GM13976 (cell line): ENCODE measurements at places on chromosomes 16 and 17.

DNA sequence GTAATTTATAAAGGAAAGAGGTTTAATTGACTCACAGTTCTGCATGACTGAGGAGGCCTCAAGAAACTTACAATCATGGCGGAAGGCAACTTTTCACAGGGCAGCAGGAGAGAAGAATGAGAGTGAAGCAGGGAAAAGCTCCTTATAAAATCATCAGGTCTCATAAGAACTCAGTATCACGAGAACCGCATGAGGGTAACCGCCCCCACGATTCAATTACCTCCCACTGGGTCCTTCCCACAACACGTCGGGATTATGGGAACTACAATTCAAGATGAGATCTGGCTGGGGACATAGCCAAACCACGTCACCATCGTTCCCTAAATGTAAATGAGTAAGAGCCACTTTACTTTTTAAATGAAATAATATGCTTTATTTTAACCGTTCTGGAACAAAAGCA lies 89.9 kb upstream of the NACA2 start:
- DNase-seq, result no peak

GRCh38 chr17:19867079-19867328 lies 732 bp downstream of the ULK2 start:
- peak; percentile 74 for DNase-seq

- peak; percentile 57 for DNase-seq
These were observed 4.8 kb downstream of the IL4R start for GRCh38 chr16:27318392-27319256.

GRCh38 chr17:16442594-16443510 lies 27.5 kb downstream of the TRPV2 start:
- no peak for DNase-seq

DNA sequence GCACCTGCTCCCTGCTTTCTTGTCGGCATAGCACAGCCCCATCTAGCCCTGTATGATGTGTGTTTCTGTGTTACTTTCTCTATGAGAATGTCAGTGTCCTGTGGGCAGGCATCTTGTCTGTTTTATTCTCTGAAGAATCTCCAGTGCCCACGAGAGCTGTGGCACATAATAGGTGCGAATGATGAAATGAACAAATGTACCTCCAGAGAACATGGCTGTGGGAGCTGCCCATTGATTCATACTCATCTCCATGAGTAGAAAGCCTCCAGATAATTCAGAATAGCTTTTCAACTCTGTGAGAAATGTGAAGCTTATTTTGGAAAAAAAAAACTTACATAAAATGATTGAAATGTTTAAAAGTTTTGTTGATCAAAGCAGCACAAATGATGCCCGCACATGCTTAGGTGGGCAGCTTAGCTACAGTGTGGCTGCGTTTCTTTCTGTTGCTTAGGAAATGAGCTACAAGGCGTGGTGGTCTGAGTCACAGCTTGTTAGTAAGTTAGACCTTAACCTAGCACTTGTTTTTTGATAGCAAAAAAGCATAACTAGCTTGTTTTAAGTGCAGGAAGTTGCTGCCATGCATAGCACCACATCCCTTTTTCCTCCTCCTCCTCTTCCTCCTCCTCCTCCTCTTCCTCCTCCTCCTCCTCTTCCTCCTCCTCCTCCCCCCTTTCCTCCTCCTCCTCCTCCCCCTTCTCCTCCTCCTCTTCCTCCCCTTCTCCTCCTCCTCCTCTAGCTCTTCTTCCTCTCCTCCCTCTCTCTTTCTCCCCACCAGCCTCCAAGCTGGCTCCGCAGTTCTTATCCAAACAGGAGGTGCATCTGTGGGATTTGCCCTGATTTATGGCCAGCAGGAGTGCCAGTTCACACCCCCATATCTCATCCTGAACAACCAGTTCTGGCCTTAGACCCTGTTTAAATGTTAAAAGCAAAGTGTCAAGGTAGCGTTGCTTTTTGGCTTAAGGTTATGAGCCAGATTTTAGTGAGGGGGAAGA lies 221.5 kb downstream of the IRF8 start:
- DNase-seq, result no peak
